ENCODE measurements at places on chromosomes 3 and 15.

DNA sequence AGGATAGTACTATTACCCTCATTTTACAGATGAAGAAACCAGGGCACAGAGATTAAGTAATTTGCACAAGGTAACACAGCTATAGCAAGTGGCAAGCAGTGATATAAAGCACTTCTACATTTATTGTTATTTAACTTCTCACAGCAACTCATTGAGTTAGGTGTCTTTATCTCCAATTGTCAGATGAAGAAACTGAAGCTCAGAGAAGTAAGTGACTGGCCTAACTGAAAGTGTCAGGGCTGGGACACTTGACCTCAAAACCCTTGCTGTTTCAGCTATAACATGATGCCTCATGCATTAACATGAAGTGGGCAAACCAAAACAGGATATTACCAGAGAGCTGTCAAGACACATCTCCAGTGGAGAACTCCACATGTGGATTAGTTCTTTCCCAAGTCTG, 65.8 kb upstream of the LEKR1 start:
- no peak for DNase-seq

GRCh38 chr3:13258986-13259514, 161.1 kb downstream of the NUP210 start:
- DNase-seq = no peak

DNA sequence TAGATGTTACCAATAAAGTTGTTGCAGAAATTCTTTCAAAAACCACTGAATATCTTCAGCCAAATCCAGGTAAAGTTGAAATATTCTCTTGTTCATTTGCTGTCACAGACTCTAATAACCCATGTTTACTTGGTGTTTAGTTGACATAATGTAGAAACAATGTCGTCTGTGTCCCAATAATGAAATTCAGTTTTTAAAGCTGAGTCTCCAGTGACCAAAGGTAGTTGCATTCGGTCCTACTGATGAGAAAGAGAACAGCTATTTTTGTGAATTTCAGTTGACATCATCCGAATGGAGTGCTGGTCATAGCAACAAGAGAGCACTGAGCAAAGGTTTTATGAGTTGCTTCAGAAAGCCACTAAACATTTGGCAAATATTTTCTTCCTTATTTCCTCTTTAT, 88.8 kb upstream of the ADAMTSL3 start:
- no peak for DNase-seq

DNA sequence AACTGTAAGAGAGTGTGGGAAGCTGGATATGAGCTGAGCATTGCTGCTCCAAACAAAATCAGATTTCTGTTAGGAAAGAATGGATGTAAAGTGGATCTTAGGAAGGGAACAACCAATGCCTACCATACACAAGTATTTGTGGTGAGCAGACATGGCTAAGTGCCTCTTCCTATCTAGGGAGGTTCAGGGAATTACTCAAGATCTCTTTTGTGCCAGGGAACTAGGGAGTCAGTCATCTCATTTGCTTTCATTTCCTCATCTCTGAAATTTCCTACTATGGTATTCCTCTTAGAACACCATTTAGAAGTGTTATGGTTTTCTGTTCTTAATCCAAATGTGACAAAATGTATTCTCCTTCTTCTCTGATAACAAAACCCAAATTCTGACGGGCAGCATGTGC, 396.5 kb downstream of the FHIT start:
- no peak for DNase-seq

DNA sequence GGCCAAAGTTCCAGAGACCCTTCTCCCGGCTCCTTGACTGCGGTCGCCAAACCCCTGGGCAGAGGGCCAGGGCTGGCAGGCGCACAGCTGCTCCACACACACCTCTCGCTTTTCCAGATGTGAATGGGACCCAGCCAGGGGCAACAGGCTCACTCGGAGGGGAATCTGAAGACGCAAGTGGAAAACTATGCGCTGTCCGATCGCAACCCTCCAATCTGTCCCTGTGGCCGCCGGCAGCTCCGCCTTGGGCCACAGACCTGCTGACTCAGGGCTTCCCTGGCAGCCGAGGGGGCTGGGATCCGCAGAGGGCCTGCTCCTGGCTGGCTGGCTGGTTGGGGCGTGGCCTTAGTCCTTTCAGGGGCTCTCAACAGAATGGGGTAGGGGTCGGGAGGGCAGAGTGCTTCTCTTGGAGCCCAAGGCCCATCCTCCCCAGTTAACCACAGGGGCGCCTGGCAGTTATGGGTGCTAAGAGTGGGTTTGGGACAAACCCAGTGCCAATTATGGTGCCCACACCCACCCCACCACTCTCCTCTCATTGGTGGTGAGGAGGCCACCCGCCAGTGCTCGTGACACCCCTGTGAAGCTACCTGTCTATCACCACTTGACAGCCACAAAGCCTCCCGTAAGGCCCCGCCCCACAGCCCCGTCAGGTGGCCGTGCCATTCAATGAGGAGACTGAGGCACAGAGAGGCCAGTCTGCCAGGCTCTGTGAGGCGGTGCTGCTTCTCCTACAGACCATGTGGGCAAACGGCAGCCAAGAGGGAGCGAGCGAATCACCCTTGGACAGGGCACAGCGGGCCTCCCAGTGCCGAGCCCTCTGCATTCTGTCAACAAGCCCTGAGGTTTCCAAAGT, 53.8 kb downstream of the IQSEC1 start:
- no peak for DNase-seq
